Cerebellar nuclear complex (tissue), 1 donor: ENCODE measurements at places on chromosomes 11 and 22.

DNA sequence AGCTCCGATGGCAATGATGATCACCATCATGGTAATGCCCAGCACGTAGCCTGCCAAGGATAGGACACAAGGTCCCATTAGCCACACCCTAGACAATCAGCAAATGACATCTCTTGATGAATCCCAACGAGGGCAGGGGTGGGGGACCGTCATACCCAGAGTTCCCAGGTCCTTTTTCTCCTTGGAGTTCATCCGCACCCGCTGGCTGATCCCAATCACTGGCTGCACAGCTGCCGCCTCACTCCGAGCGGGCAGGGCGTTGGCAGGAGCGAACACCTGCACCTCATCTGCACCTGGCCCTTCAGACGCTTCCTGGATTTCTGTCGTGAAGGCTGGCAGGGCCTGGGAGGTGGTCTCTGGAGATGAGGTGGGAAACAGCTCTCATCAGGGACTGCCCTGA is 2.9 kb downstream of the PIK3IP1 start:
- DNase-seq: no peak

- DNase-seq: no peak
Observed at GRCh38 chr11:71080239-71081097, 171.9 kb downstream of the SHANK2 start.

- no peak for DNase-seq
Observed at GRCh38 chr22:27568265-27568664, 233.3 kb downstream of the MN1 start.

DNA sequence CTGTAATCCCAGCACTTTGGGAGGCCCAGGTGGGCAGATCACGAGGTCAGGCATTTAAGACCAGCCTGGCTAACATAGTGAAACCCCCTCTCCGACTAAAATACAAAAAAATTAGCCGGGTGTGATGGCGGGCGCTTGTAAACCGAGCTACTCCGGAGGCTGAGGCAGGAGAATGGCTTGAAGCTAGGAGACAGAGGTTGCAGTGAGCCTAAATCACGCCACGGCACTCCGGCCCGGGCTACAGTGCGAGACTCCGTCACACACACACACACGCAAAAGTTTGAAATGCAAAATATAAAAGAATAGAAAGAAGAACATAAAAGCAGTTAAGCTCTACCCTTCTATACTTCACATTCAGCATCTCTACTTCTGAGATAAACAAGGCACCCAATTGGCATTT is 1165.9 kb upstream of the CNTN5 start:
- DNase-seq: no peak

DNA sequence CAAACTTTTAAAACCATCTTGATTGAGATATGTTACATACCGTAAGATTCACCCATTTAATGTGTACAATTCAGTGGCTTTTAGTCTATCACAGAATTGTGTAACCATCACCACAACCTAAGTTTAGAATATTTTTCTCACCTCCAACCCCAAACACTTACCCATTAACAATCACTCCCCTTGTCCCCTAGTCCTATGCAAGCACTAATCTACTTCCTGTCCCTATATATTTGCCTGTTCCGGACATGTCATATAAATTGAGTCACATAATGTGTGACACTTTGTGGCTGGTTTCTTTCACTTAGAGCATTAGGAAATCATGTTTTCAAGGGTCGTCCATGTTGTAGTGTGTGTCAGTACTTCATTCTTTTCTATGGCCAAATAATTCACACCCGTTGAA is 38.8 kb downstream of the RASSF10 start:
- no peak for DNase-seq

DNA sequence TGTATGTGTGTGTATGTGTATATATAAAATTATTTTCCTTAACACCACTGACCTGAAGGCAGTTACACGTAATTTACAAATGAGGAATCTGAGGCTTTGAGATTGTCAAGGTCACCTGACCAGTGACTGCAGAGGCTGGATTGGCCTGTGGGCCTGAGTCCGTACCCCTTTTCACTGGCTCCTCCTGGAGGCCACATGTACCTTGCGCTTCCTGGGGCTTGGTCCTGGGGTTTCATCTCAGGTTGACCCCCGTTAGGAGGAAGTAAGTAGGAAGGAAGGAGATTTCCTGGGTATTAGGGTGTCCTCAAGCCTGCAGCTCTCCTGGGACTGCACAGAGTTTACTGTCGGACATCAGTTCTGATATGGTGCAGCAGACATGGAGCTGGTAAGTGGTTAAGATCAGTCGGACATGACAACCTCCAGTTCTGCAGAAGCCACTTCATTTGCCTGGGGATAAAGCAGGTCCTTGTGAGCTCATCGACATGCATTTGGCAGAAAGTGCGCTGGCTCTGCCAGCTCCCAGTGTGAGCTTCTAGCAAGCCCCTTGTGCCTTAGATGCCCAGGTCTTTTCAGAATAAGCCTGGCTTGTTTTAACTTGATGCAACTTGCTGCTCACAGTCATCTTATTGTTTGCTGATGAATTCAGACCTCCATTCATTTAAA is 36.6 kb downstream of the ST3GAL4 start:
- DNase-seq: no peak

- DNase-seq: no peak
Observed at GRCh38 chr11:14124350-14124749, 161.8 kb downstream of the SPON1 start.

GRCh38 chr11:101807531-101807930 is 107.3 kb upstream of the CEP126 start:
- no peak for DNase-seq

- DNase-seq: no peak
Observed at GRCh38 chr11:81237139-81237538, 1496.5 kb downstream of the FAM181B start.

DNA sequence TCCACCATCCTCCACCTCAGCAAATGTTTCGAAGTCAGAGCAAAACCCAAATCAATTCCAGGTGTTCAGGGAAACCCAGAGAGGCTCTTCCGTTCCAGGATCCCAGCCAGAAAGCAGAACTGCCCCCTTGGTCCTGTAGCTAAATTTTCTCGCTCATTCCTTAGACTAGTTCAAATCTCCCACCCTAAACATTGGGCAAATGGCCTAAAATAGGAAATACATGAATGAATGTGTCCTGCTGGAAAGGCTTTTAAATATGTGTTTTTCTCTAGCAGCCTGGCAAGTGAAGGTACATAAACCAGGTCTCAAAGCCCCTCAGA is 89.6 kb downstream of the ETS1 start:
- no peak for DNase-seq

DNA sequence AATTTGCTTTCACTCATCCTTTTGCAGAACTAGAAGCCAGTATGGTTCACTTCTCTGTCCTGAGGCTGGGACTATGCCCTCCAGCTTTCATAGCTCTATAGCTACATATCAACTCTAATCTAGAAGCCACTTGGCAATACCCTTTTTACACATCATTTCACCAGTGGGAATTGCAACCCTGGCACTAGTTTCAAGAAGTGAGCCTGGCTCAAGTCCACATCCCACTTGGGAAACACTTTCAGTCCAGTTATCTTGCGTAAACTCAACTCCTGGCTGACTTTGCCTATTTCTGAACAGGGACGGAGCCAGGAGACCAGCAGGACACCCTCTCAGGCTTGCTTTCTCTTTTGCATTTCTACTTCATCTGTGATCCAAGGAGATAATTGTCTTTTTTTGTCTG is 19.9 kb upstream of the FAT3 start:
- no peak for DNase-seq

DNA sequence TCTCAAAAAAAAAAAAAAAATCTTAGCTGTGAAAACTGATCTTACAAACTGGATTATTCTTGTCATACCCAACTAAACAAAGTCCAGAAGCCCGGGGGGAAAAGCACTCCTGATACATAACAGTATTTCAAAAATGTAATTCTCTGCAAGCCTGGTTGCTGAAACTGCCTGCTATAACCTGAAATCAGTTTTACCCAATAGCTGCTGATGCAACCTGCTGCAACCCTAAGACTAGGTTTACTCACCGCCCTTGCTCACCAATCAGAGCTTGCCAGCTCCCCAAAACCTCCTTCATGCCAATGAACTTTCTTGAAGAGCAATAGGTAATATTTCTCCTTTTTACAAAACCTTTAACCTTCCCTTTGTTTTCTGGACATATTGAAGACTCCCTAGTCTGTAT is 12.4 kb downstream of the FGF19 start:
- DNase-seq: no peak

DNA sequence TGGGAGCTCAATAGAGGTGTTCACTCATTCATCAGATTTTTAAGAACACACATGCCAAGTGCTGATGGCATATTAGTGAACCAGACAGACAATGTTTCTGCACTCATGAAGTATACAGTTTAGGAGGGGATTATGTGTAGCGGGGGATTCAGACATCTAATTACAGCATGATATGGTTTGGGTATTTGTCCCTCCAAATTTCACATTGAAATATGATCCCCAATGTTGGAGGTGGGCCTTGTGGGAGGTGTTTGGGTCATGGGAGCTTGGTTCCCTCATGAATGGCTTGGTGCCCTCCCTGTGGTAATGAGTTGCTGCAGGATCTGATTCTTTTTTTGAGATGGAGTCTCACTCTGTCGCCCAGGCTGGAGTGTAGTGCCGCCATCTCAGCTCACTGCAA is 8.9 kb upstream of the RAB3IL1 start:
- DNase-seq: no peak

GRCh38 chr22:44661070-44661469 is 40.9 kb upstream of the PRR5 start:
- no peak for DNase-seq

DNA sequence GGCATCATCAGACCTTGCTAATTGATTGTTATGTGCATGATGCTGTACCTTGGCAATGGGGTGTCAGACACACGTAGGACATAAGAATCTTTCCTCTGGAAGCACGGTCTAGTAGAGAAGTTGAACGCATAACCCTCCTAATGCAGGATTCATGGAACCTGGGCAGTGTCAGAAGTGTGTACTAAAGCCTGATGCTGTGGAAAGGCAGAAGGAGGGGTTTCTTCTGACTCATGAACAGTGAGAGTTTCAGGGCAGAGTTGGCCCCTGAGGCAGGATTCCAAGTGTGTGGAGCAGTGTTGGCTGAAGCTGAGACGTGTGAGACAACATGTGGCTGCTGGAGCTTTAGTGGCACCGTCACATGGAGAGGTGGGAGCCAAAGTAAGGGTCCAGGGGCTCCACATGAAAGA is 3.5 kb downstream of the PANX1 start:
- DNase-seq: no peak

GRCh38 chr11:102420547-102420946 is 32.0 kb downstream of the TMEM123 start:
- no peak for DNase-seq

- DNase-seq: no peak
Observed at GRCh38 chr11:85316967-85317366, 310.2 kb downstream of the DLG2 start.

DNA sequence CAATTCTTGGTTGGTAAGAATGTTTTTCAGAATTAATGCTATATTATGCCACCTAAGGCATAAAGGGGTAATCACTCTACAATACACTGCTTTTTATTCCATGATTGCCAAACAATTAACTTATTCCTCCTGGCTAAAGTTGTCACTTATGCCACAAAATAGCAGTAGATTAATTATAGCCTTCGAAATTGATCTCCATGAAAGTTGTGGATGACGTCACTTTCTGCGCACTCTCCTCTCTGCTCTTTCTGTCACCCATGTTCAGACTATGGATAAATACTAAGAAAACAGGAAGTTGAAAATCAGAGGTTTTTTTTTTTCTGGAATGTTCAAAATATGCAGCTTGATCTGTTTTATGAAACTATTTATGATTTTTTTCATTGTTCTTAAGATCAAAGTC is 790.1 kb upstream of the CNTN5 start:
- DNase-seq: no peak

DNA sequence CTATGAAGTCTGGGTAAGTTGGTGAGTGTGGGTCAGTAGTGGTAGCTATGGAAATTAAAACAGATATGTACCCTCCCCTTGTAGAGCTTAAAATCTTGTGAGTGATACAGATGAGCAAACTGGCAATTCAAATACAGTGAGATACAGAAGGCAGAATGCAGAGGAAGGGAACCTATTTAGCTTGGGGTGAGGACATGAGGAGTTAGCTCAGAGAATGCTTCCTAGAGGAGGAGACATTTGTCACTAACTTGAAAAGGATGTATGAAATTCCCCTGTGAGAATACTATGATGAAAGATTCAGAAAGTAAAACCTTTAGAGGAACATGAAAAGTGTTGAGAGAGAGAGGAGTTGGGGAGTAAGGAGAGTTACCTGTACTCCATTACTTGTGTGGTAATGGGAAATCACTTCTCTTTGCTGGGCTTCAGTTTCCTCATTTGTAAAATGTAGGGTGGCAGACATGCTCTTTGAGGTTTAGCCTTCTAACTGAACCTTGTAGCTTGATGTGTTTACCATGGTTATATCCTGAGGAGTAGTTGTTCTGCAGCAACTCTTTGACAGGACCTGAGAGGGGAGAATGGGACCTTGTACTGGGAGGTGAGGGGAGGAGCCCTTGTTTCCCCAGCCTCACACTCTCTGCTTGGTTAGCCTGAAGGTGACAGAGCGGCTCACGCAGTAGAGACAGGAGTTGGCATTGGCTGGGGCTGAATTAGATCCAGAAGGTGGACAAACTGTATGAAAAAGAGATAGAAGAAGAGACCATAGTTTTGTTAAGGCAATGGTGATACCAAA is 17.9 kb downstream of the SWAP70 start:
- no peak for DNase-seq

- DNase-seq: no peak
Observed at GRCh38 chr11:3176487-3176886, 11.4 kb upstream of the OSBPL5 start.
